ENCODE measurements at places on chromosomes 6 and 20. TPM values are rescaled to one million over a fixed set of nuclear protein-coding genes. Genes with fewer than 3 reads are reported as not detected.

DNA sequence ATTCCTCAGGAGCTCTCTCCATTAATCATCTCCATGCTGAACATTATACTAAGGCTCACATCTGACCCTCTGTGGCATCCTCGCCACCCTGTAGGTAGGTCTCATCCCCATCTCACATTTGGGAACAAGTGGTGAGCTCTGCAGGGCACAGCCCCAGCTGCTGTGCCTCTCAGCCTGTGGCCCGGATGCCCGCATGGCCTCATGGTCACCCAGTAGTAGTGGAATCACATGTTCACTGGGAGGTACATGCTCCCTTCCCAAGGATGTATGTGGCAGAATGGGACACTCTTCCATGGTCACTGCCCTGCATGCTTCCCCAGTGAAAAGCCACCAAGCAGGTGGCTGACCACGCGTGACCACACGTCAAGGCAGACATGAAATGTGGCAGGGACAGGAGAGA is 26.3 kb upstream of the APMAP start:
- DNase-seq: no peak

DNA sequence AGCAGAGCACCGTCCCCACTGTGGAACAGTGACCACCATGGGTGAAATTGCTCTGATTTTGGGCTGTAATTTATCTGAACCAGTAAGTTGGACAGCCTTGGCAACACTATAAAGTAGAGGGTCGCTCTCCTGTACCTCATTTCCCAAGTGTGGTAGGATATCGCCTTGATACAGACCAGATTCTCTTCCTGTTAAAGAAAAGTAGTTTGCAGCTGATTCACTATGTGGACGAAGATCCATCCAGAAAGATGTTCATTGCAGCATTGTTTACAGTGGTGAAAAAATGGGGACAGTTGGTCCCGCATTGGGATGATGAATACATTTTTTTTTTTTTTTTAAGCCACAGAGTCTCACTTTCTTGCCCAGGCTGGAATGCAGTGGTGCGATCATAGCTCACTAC is 74.3 kb downstream of the SLX4IP start:
- no peak for DNase-seq

DNA sequence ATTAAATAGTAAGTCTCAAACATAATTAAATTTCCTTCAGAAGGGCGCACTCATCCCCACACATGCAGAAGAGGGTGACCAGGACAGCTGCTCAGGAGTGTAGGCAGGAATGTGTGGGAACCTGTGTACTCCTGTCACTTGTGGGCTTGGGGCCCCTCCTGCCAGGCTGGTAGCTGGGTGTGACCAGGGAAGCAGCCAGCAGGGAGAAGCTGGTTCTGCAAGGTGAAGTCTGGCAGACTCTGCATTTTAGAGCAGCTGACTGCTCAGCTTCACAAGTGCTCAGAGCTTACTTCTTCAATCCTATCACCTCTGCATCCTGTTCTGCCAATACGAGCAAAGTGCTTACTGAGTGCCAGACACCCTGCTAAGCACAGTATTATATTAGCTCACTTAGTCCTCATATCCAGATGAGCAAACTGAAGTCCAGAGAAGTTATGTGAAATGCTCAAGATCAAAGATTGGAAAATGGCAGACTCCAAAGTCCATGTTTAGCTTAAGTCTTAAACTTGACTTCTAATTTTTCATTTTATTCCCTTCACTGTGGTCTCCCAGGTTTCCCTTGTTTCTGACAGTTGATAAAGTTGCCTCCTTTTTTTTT is 27.9 kb downstream of the ELMO2 start:
- DNase-seq: no peak

DNA sequence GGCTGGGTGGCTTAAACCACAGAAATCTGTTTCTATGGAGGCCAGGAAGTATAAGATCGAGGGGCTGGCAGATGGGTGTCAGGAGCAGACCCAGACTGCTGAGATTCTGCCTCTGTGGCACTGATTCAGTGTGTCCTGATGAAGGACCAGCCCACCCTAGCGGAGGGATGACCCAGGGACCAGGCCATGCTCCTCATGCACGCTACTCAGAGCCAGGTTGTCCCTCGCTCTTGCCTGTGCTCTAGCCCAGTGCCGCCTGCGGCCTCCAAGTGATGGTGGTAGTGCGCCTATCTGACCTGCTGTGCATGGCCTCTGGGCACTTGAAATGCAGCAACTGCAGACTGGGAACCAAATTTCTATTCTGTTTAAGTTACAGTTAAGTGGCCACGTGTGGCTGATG is 13.1 kb upstream of the APMAP start:
- no peak for DNase-seq

DNA sequence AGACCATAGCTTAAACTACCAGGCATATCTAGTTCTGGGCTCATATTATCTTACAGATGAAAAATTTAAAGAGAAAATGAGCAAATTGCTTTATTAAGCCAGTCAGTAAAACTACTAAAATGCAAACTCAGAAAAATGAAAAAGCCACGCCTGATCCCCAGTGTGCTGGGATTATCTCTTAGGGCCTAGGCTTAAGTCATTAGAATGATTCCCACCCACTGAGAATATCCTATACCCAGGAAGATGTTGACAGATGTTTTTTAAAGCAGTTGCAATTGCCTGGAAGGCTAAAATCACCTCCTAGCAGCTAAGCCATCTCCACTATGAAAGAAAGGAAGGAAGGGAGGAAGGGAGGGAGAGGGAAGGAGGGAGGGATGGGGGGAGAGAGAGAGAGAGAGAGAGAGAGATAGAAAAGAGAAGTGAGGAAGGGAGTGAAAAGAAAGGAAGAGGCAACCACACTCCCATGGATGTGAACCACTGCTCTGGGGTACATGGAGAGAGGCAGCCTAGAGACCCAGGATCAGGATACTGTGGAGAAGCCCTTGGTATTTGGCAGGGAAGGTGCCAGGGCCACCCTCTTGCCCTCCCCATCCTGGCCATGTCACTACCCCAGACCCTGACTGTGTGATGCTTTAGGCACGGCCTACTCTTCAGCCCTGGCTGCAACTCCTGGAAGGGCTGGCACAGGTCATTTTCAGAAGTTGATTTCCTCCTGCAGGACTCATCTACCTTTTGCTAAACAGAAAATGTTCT is 21.9 kb downstream of the NEDD9 start:
- no peak for DNase-seq

TAF8 gene
- 70.4 TPM for total RNA-seq

ENPP4 gene
- total RNA-seq: 5.8 TPM

CALHM4 gene
- not detected for total RNA-seq
